ENCODE measurements at places on chromosomes 2 and 18. TPM values are rescaled to one million over a fixed set of nuclear protein-coding genes. Genes with fewer than 3 reads are reported as not detected.

GRCh38 chr2:96533292-96534073 is 3.1 kb upstream of the ARID5A start:
- no peaks in the 10 kb centered on the region for H3K27me3 ChIP-seq
- peak; percentile 84 for DNase-seq
- peak overlapping the region; percentile 95 for H3K27ac ChIP-seq
- H3K36me3 ChIP-seq: no peaks in the 10 kb centered on the region

- H3K4me3 ChIP-seq: no peak overlapping the region
- no peak overlapping the region for H3K27ac ChIP-seq
- peaks cover 6% of the 10 kb centered on the region for H3K27me3 ChIP-seq
These were observed 52.2 kb upstream of the TGIF1 start for GRCh38 chr18:3397786-3398185.

- H3K36me3 ChIP-seq: no peaks in the 10 kb centered on the region
- no peak overlapping the region for H3K27ac ChIP-seq
- H3K27me3 ChIP-seq: no peaks in the 10 kb centered on the region
- H3K4me3 ChIP-seq: no peak overlapping the region
- no peak for DNase-seq
These were observed 43.5 kb upstream of the SLC9A2 start for GRCh38 chr2:102575888-102576287.

GPR75 gene
- 0.82 TPM for total RNA-seq

DNA sequence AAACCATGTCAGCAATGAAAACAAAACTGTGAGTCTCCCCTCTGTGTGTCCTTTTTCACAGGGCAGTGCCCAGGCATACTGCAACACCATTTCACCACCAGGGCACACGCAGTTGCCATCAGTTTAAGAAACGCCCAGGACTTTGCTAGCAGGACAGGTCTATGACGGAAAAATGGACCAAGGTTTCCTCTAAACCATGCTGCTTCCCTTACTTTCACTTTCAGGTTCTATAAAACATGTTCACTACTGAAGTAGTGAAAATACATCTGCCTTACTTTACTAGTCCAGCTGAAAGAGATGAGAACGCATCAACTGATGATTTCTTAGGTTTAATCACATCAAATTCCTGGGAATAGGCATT is 110.5 kb downstream of the TCF4 start:
- H3K4me1 ChIP-seq: peaks cover 38% of the 10 kb centered on the region
- no peaks in the 10 kb centered on the region for H3K27me3 ChIP-seq
- peak overlapping the region; percentile 63 for H3K4me3 ChIP-seq
- no peaks in the 10 kb centered on the region for H3K36me3 ChIP-seq
- H3K27ac ChIP-seq: peak overlapping the region; percentile 88
- DNase-seq: no peak

- no peaks in the 10 kb centered on the region for H3K36me3 ChIP-seq
- peaks cover 6% of the 10 kb centered on the region for H3K4me1 ChIP-seq
- H3K27me3 ChIP-seq: no peaks in the 10 kb centered on the region
- no peak overlapping the region for H3K4me3 ChIP-seq
- DNase-seq: no peak
These were observed 109.8 kb downstream of the BABAM2 start for GRCh38 chr2:28000287-28000686.

MC5R gene
- not detected for total RNA-seq

DNA sequence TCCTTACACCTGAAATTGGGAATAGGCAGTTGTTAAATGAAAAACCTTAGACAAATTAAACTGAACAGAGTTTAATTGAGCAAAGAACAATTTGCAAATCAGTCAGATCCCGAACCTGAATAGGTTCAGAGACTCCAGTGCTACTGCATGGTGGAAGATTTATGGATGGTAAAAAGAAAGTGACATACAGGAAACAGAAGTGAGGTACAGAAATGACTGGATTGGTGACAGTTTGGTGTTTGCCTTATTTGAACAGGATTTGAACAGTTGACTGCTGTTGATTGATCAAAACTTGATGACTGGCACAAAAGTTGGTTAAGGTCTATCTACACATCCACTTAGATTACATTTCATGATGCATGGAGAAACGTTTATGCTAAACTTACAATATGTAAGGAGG is 248.8 kb downstream of the HNMT start:
- H3K4me3 ChIP-seq: no peak overlapping the region
- no peaks in the 10 kb centered on the region for H3K27me3 ChIP-seq
- DNase-seq: no peak
- H3K4me1 ChIP-seq: peaks cover 6% of the 10 kb centered on the region

DNA sequence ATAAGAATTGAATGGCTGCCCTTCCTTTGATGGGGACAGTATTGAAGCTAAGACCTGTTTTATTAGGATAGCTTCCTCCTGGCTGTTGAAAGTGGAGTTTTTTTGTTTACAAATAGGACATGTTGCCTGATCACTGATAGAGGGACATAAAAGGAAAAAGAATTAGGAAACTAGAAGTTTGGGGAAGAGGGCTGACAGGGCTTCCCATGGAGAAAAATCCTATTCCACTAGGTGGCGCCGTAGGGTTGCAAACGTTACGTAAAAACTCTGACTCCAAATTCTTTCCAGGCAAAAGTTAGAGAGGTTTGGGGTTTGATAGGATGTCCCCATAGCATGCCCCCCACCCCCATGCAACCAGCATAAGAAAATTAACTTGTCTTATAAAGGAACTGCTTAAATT is 11.1 kb upstream of the RBFA start:
- no peak for DNase-seq
- no peaks in the 10 kb centered on the region for H3K27me3 ChIP-seq
- peaks cover 36% of the 10 kb centered on the region for H3K36me3 ChIP-seq
- no peak overlapping the region for H3K4me3 ChIP-seq
- H3K4me1 ChIP-seq: no peaks in the 10 kb centered on the region

MYO5B gene
- 0.44 TPM for total RNA-seq

DNA sequence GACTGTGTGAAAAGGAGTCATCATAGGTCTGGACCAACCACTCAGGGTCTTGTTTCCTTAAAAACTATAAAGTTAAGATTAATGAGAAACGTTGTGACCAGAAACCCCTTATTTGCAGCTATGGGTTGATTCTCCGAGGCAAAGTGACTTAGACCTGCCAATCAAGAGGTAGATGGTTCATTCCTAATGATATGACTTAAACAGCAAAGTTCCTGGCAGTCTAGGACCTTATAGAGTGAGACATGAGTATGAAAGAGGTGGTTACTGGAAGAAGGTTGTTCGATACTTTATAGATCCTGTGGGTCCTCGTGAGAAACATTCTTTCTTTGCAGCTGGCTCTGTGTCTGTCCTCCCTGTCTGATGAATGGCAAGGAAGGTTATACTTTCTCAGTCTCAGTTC is 8.0 kb downstream of the SFXN5 start:
- H3K4me3 ChIP-seq: no peak overlapping the region
- DNase-seq: no peak
- H3K4me1 ChIP-seq: peaks cover 28% of the 10 kb centered on the region
- no peaks in the 10 kb centered on the region for H3K27me3 ChIP-seq
- H3K36me3 ChIP-seq: no peaks in the 10 kb centered on the region

GNAL gene
- total RNA-seq: 1.1 TPM

- peaks cover 14% of the 10 kb centered on the region for H3K4me1 ChIP-seq
- H3K4me3 ChIP-seq: no peak overlapping the region
- H3K36me3 ChIP-seq: no peaks in the 10 kb centered on the region
- no peak overlapping the region for H3K27ac ChIP-seq
- no peak for DNase-seq
These were observed 54.4 kb upstream of the B3GNT7 start for GRCh38 chr2:231341100-231341499.

DNA sequence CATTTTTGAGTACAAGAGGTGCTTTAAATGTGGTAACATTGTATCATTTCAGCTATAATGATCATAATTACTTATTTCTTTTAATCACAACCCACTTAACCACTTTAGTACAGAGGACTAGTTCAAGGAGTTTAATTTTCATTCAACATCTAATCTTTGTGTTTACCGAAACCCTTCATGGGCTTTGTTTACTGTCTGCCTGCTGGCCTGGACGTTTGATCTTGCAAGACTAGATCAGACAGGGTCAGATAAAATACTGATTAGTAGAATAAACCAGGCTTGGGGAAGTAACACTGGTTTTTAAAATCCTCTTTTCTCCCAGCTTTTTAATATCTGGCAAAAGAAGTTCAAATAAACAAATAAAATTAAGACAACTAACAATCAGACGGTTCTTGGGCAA is 93.6 kb downstream of the SATB2 start:
- DNase-seq: no peak
- no peaks in the 10 kb centered on the region for H3K27me3 ChIP-seq
- no peak overlapping the region for H3K4me3 ChIP-seq

DNA sequence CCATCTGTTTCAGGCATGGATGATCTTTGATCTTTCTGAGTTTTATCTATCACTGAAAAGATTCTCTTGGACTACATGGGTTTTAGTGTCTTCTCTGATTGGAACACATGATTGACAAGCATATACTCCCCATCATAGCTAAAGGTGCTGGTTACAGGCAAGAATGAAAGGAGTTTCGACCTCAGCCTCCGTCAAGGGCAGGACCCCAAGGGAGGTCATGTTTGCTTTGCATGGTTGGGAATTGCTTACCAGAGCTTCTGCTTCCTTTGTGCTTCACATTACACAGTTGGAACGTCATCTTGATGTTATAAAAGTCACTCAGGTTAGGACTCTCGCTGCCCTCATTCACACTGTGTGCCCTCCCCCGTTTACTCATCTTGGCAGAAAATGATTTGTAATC is 287.7 kb downstream of the PIK3C3 start:
- H3K4me3 ChIP-seq: no peak overlapping the region
- no peak overlapping the region for H3K27ac ChIP-seq
- H3K4me1 ChIP-seq: no peaks in the 10 kb centered on the region
- H3K36me3 ChIP-seq: no peaks in the 10 kb centered on the region
- DNase-seq: no peak

DNA sequence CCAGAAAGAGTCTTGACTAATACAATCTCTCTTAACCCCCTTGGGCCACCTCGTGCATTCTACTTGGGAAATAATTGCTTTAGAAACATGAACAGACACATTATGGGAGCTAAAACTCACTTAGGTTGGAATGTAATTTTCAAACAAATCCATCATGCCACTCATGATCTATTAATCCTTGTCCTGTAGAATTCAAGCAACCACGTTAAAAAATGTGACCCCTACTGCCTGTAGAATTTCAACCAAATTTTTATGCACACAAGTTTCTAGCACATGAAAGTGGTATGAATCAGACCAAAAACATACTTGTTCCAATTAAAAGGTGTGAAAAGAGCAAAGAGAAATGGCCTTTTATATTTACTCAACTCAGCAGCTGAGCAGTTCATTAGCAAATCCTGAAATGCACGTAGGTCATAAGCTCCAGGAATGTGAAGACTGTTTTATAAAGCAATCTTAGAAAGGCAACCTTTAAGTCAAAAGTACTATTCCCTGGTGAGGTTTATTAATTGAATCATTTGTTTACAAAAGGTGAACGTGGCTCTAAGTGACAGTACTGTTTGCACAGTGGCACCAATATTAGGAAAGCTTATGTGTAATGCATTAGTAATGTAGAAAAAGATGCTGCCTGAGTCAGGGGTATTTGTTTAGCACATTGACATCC is 459.4 kb upstream of the UBE2E3 start:
- no peaks in the 10 kb centered on the region for H3K36me3 ChIP-seq
- no peak overlapping the region for H3K27ac ChIP-seq
- H3K4me1 ChIP-seq: no peaks in the 10 kb centered on the region

C1GALT1C1L gene
- 1.2 TPM for total RNA-seq

- peaks cover 27% of the 10 kb centered on the region for H3K27me3 ChIP-seq
- no peaks in the 10 kb centered on the region for H3K36me3 ChIP-seq
- no peak overlapping the region for H3K27ac ChIP-seq
- H3K4me1 ChIP-seq: no peaks in the 10 kb centered on the region
- DNase-seq: no peak
These were observed 2.5 kb upstream of the IL36RN start for GRCh38 chr2:113056521-113056920.

- no peaks in the 10 kb centered on the region for H3K4me1 ChIP-seq
- H3K36me3 ChIP-seq: no peaks in the 10 kb centered on the region
- no peak overlapping the region for H3K27ac ChIP-seq
- DNase-seq: no peak
- no peak overlapping the region for H3K4me3 ChIP-seq
These were observed 69.0 kb upstream of the DLGAP1 start for GRCh38 chr18:4524096-4524495.

E2F6 gene
- 12.8 TPM for total RNA-seq

SNTG2 gene
- 0.47 TPM for total RNA-seq

TWIST2 gene
- 2.7 TPM for total RNA-seq

SEPTIN2 gene
- 187 TPM for total RNA-seq

GRCh38 chr2:213087040-213087439 is 64.4 kb downstream of the IKZF2 start:
- H3K4me1 ChIP-seq: peaks cover 21% of the 10 kb centered on the region
- H3K27ac ChIP-seq: peak overlapping the region; percentile 59
- no peaks in the 10 kb centered on the region for H3K27me3 ChIP-seq
- DNase-seq: no peak
